ENCODE measurements at places on chromosomes 13 and 19. TPM values are rescaled to one million over a fixed set of nuclear protein-coding genes. Genes with fewer than 3 reads are reported as not detected.

GRCh38 chr13:22047785-22048104 lies 376.9 kb downstream of the FGF9 start:
- no peaks in the 10 kb centered on the region for H3K4me1 ChIP-seq
- peaks cover 3% of the 10 kb centered on the region for H3K27me3 ChIP-seq
- H3K27ac ChIP-seq: no peak overlapping the region
- H3K4me3 ChIP-seq: no peak overlapping the region
- H3K36me3 ChIP-seq: no peaks in the 10 kb centered on the region
- no peak for DNase-seq

GRCh38 chr13:79307866-79308298 lies 98.2 kb downstream of the RBM26 start:
- H3K36me3 ChIP-seq: no peaks in the 10 kb centered on the region
- no peaks in the 10 kb centered on the region for H3K4me1 ChIP-seq
- H3K27me3 ChIP-seq: no peaks in the 10 kb centered on the region
- DNase-seq: no peak
- H3K4me3 ChIP-seq: no peak overlapping the region
- H3K27ac ChIP-seq: no peak overlapping the region

- peak overlapping the region; percentile 59 for H3K4me3 ChIP-seq
- H3K4me1 ChIP-seq: no peaks in the 10 kb centered on the region
- peak overlapping the region; percentile 25 for H3K27ac ChIP-seq
- H3K36me3 ChIP-seq: no peaks in the 10 kb centered on the region
- DNase-seq: no peak
Observed at GRCh38 chr19:45496349-45496953, 396 bp downstream of the RTN2 start.

DNA sequence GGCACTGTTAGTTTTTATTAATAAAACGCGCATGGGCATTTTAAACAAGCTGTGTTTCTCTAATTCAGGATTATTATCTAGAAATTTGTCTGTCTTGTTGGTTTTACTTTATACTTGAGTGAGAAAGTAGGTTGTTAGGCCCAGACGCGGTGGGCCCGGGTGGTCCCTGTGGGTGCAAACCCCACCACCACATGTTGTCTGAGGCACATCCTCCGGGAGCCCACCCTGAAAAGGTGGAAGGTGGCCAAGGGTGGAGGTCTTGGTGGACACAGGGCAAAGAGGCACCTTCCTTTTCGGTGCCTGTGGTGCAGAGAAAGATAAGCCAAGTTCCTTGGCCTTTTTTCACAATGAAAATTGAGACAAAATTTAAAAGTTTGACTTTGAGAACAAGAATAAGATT lies 16.6 kb downstream of the ATP4B start:
- no peak overlapping the region for H3K27ac ChIP-seq
- peaks cover 2% of the 10 kb centered on the region for H3K4me1 ChIP-seq
- no peak overlapping the region for H3K4me3 ChIP-seq
- no peak for DNase-seq

DNA sequence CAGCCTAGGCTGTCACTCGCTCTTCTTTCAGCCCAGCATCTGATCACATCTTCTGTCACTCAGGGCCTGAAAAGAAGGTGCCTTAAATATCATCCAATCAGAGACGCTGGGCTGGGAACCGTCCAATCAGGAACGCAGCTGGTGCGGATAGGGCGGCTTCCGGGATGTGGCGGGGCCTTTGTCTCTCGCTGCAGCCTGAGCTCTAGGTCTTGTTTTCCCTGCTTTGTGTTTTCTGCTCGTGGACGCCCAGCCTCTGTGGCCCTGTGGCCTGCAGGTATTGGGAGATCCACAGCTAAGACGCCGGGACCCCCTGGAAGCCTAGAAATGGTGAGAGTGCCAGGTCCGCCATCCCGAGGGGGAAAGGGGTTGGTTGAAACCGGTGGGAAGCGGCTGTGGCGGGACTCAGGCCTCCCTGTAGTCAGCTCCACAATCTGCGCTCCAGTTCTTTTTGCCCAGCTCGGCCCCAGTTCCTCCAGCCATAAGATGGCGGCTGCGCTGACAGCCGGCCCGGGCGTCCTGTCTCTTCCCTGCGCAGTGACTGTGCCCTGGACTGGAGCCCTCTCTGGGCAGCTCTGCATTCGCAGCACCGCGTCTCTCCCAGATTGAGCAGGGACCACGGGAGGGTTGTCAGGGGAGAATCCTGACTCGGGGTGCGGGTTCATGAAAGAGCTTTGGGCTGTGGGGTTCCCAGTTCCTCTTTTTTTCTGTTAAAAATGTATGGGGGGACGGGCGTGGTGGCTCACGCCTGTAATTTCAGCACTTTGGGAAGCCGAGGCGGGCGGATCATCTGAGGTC lies at the start of gene ZNF85:
Gene ZNF85, plus strand, starts transcription at position 175 of the 795 bp plus-strand sequence. Its CDS starts 150 bp downstream, at position 325.
- DNase-seq: peak; percentile 93
- peak within 1 kb of the TSS; percentile 63 for H3K4me3 ChIP-seq
- no peaks in the 10 kb centered on the region for H3K36me3 ChIP-seq
- H3K4me1 ChIP-seq: no peaks in the 10 kb centered on the region
- H3K27ac ChIP-seq: peak within 1 kb of the TSS; percentile 88

GRCh38 chr19:39133431-39134270 lies 8.1 kb downstream of the PAK4 start:
- no peak overlapping the region for H3K4me3 ChIP-seq
- peak overlapping the region; percentile 48 for H3K27ac ChIP-seq
- H3K4me1 ChIP-seq: peaks cover 53% of the 10 kb centered on the region
- peak; percentile 46 for DNase-seq
- H3K27me3 ChIP-seq: no peaks in the 10 kb centered on the region

GRCh38 chr13:113393226-113393562 lies 29.3 kb upstream of the GRTP1 start:
- DNase-seq: no peak
- H3K4me1 ChIP-seq: no peaks in the 10 kb centered on the region
- H3K36me3 ChIP-seq: no peaks in the 10 kb centered on the region
- no peaks in the 10 kb centered on the region for H3K27me3 ChIP-seq

DNA sequence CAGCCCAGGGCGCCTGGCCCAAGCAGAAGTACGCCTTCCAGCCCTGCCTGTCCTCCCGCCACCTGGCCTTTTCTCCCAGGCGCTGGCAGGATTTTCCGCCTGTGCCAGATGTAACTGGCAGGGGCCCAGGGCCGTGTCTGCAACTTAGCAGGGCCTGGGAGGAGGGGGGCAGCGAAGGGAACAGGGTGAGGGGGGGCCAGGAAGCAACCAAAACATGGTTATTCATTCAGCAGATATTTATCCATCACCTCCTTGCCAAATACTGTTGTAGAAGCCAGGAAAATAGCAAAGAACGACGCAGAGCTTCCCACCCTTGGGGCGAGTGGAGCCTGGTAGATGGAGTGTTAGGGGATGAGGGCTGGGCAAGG lies 5.6 kb downstream of the TLE6 start:
- peak; percentile 92 for DNase-seq
- H3K27me3 ChIP-seq: no peaks in the 10 kb centered on the region
- peak overlapping the region; percentile 76 for H3K27ac ChIP-seq
- no peak overlapping the region for H3K4me3 ChIP-seq
- H3K36me3 ChIP-seq: no peaks in the 10 kb centered on the region
- H3K4me1 ChIP-seq: no peaks in the 10 kb centered on the region

DNA sequence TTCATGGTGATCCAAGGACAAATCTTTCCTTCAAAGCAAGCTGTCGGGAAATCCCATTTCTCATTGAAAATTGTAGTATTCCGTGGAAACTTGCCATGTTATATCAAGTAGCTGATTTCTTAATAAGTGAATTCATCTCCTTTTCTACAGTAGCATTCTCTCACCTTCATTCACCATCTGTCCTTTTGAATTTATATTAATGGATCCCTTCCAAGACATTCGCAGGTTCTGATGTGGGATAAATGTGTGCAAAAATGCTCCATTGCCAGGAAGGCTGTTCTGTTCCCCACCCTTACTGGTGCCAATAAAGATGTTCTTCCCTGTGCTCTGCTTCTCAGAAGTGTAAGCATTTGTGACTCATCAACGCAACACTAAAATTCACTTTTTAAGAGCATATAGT lies 36.2 kb downstream of the AMER2 start:
- H3K4me3 ChIP-seq: no peak overlapping the region
- H3K27me3 ChIP-seq: no peaks in the 10 kb centered on the region
- no peak overlapping the region for H3K27ac ChIP-seq
- H3K4me1 ChIP-seq: no peaks in the 10 kb centered on the region
- H3K36me3 ChIP-seq: no peaks in the 10 kb centered on the region
- DNase-seq: no peak

GRCh38 chr19:2579678-2580280 lies 103.9 kb downstream of the GADD45B start:
- peak overlapping the region; percentile 37 for H3K4me3 ChIP-seq
- H3K4me1 ChIP-seq: peaks cover 15% of the 10 kb centered on the region
- no peaks in the 10 kb centered on the region for H3K27me3 ChIP-seq
- H3K27ac ChIP-seq: peak overlapping the region; percentile 83
- H3K36me3 ChIP-seq: no peaks in the 10 kb centered on the region
- DNase-seq: no peak

DNA sequence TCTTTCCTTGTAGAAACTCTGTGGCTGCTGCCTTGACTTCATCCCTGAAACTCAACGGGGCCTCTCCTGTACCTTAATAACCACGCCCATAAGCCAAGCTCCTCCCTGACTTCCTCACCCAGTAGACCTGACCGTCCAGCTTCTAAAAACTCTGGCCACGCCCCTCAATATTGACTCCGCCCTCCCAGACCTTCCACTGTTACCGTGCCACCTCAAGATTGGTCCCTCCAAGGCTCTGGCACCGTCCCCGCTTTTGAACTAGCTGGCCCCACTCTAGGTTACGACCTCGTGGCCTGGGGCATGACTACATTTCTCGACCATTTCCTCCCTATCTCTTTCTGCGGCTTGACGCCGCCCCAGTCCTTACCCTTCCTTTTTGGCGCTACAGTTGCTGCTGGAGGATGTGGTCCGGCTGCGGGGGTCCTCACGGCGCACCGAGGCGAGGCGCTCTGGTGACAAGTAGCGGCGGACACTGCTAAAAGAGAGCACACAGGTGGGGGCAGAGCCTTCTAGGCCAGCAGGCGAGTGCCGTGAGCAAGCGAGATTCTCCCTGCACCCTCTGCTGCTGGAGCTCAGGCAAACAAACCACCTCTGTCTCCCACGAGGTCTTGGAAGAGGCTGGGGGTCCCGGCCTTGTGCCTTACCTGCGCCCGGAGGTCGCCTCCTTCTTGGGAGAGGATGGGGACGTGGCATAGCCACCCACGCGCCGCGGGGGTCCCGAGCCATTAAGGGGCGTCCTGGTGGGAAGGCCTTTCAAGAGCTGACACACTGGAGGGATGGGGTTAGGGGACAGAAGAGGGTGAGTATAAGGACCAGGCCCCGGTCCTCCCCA lies 2.3 kb upstream of the EML2 start:
- H3K4me3 ChIP-seq: peak overlapping the region; percentile 21
- peak overlapping the region; percentile 51 for H3K27ac ChIP-seq
- DNase-seq: peak; percentile 57
- H3K27me3 ChIP-seq: no peaks in the 10 kb centered on the region

- H3K4me1 ChIP-seq: no peaks in the 10 kb centered on the region
- H3K27ac ChIP-seq: no peak overlapping the region
- no peak overlapping the region for H3K4me3 ChIP-seq
- no peak for DNase-seq
Observed at GRCh38 chr13:80408270-80408669, 67.3 kb upstream of the SPRY2 start.

- H3K4me3 ChIP-seq: no peak overlapping the region
- no peaks in the 10 kb centered on the region for H3K4me1 ChIP-seq
- no peak for DNase-seq
- no peaks in the 10 kb centered on the region for H3K36me3 ChIP-seq
Observed at GRCh38 chr13:109719962-109720646, 66.3 kb downstream of the IRS2 start.

DNA sequence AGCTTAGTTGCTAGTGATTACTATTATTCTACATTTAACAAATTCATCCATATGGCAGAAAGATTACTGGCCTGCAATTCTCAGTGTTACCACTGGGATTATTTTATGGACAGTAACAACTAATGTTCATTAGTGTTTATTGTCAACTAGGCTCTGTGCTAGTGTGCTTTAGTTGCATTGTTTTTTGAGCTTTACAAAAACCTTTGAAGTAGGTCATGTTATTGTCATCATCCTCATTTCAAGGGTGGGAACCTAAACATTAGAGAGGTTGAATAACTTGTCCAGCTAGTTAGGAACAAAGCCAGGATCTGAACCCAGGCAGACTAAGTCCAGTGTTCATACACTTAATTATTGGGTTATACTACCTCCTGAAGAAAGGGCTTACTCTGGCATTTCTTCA lies 27.8 kb upstream of the TDRD3 start:
- no peak for DNase-seq
- no peaks in the 10 kb centered on the region for H3K4me1 ChIP-seq
- no peak overlapping the region for H3K4me3 ChIP-seq
- H3K27me3 ChIP-seq: no peaks in the 10 kb centered on the region

DNA sequence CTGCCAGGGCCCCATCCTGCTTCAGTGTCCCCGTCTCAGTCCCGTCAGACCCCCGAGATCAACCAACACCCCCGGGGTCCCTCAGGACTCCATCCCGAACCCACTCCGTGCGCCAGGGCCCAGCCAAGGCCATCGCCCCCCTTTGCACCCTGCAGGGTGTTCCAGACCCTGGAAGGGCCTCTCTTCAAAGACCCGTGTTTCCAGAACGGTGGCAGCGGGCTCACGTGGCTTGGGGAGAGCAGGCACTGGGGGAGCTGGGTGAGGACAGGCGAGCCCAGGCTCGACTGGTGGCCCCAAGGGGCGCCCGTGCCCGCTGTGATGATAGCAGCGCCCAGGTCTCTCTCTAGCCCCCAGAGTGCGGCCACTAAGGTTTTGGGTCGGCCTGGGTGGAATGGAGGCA lies 1.4 kb downstream of the KASH5 start:
- DNase-seq: no peak
- no peak overlapping the region for H3K27ac ChIP-seq
- H3K36me3 ChIP-seq: no peaks in the 10 kb centered on the region
- no peaks in the 10 kb centered on the region for H3K27me3 ChIP-seq
- H3K4me1 ChIP-seq: no peaks in the 10 kb centered on the region
- H3K4me3 ChIP-seq: no peak overlapping the region

DNA sequence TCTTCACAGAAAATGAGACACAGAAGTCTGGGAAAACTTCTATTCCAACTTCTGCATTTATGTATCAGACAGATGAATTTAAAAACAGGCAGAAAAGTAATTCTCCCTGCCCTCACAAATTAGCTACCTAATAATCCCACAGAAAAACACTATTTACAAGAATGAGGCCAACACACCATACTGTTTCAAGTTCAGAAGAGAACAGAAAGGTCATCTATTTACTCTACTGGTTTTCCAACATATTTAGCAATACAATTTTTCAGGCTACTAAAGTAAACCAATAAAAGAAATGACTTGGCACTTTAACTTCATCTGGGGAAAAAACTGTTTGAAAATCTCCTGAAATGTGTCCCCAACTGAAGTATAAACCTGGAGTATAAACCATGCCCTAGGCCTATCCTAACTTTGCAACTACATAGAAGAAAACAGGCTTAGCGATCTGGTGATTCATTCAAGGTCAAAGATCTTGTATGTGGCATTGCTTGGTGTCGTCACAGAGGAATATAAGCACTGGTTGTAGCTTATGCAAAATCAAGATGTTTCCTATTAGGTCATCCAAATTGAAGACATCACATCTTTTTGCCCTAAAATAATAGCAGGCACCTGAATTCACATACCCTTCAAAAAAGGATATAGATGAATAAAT lies 20.1 kb upstream of the EBPL start:
- H3K36me3 ChIP-seq: no peaks in the 10 kb centered on the region
- DNase-seq: no peak
- H3K4me3 ChIP-seq: no peak overlapping the region
- H3K4me1 ChIP-seq: no peaks in the 10 kb centered on the region

The PRR22 gene
- total RNA-seq: 6.8 TPM

The COX7A1 gene
- total RNA-seq: 6.5 TPM

The SULT2A1 gene
- not detected for total RNA-seq

The PSG4 gene
- 0.68 TPM for total RNA-seq

The MCEMP1 gene
- 0.28 TPM for total RNA-seq

The SHC2 gene
- 52.2 TPM for total RNA-seq

The POU4F1 gene
- not detected for total RNA-seq
